Hindlimb muscle (tissue), 1 donor: ENCODE measurements at places on chromosomes 12 and 14. TPM values are rescaled to one million over a fixed set of nuclear protein-coding genes. Genes with fewer than 3 reads are reported as not detected.

The TTC9 gene
- polyA plus RNA-seq: 8.1 TPM

The RND1 gene
- polyA plus RNA-seq: 0.37 TPM

The APOF gene
- polyA plus RNA-seq: not detected

The BDKRB1 gene
- 0.94 TPM for polyA plus RNA-seq

The TRPV4 gene
- 0.99 TPM for polyA plus RNA-seq

GRCh38 chr14:98404811-98405210, 867.2 kb downstream of the BCL11B start:
- DNase-seq: no peak

GRCh38 chr14:95340201-95340697, 20.5 kb upstream of the CLMN start:
- DNase-seq: no peak

- DNase-seq: no peak
Measured at GRCh38 chr12:13170892-13171490, 25.5 kb upstream of the EMP1 start.

DNA sequence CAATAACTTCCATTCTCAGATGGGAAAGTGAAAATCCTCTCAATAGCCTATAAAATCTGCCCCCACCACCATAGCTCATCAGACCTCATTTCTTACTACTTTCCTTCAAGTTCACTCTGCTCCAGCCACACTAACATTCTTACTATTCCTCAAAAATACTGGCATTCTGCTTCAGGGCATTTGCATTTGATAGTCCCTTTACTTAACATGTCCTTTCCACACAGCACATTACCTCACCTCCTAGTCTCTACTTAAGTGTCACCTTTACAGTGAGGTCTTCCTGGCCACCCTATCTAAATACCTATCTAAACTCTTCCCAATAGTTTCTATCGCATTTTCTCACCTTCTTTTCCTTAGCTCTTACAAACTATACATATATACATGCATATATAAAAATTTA, 6.8 kb downstream of the EML5 start:
- no peak for DNase-seq

- peak; percentile 79 for DNase-seq
Measured at GRCh38 chr12:68406134-68406576, 74.0 kb upstream of the MDM1 start.

DNA sequence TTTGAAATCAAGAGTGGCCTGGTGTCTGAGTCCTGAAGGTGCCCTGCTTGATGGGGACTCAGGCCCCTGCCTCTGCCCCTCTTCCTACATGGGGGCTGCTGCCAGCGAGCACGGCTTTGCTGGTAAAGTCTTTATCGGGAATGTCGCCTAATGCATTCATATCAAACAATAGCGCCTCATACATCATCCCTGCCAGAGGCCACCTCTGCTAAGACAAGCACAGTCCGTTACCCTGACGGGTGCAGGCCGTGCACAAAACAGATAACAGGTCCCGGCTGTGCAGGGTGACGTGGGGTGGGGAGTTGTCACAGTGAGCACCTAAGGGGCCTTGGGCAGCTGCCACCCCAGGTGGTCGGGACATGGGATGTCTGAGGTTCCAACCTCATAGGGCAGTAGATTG, 68.4 kb upstream of the FAM222A start:
- DNase-seq: no peak

DNA sequence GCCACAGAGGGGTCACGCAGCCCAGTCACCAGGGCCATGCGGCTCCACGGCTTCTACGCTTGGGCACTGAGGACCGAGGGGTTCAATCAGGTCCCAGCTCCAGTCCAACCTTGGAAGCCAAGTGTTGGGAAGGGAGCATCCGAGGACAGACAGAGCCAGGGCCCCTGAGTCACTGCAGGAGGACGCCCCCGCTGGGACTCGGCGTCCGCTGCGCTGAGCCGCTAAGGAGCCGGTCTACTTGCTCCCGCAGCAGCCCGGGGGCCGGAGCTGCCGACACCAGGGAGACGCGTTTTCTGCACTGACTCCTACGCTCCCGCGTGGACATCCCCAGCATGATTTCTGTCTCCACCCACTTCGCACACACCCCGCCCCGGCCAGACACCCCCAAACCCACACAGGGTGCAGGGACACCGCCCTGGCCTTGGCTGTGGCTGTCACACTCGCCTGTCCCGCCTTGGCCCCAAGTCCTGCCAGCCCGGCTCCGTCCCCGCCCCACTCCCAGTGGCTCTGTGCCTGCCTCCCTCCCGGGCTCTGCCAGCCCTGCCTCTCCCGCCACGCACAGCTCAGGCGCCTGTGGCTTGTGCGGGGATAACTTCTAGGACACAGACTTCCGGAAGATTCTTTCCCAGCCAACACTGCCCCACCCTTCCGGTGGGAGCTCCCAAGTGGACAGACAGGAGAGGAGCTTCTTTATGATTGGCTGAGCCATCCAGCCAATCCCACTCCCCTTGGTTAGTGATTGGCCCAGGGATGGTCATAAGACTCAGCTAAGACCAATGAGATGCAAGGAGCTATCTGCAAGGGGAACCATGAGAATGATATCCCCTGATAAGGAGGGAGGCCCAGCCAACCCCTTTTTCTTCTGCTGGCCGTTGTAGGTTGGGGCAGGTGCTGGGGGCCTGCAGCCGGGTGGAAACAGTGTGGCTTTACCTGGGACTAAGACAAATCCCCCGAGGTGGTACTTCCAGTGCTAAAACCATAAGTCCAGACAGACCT, 118.9 kb upstream of the SFSWAP start:
- no peak for DNase-seq

GRCh38 chr12:122081083-122081696, 2.6 kb downstream of the MLXIP start:
- no peak for DNase-seq

DNA sequence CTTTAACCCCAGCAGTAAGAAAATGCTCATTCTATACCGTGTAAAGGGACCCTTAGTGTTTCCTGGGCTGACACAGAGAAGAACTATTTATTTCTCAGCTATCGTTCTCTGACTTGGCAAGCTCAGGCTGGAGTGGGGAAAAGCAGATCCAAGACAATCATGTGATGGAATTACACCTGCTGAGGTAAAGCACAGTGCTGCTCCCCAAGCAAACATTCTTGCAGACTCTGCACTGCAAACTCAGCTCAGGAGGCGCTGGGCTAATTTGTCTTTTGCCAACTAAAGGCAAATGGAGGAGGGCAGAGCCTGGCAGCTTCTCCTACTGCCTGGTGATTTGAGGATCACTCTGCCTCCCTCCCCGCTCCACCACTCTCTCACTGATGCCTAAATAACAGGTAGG, 57.8 kb upstream of the FUT8 start:
- no peak for DNase-seq

GRCh38 chr14:33545696-33546095, 405.2 kb downstream of the EGLN3 start:
- DNase-seq: no peak

DNA sequence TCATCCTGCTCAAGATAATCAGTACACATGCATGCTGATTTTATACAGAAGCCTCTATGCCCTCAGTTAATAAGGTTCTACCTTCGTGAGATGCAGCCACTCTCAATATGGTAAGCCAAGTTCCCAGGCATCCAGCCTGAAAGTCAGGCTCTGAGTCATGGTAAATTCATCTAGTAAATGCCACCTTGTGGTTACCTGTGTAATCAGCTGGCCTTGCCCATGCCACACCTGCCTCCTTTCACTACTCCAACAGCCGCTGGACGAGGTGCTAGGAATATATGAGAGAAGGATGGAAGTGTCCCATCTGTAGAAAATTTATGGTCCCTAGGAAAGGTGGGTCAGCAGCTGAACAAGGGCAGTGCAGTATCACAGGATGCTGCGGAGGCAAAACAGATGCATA, 207.3 kb downstream of the SSPN start:
- no peak for DNase-seq

- no peak for DNase-seq
Measured at GRCh38 chr12:68397566-68398158, 65.5 kb upstream of the MDM1 start.
